ENCODE measurements at places on chromosomes 4 and X.

DNA sequence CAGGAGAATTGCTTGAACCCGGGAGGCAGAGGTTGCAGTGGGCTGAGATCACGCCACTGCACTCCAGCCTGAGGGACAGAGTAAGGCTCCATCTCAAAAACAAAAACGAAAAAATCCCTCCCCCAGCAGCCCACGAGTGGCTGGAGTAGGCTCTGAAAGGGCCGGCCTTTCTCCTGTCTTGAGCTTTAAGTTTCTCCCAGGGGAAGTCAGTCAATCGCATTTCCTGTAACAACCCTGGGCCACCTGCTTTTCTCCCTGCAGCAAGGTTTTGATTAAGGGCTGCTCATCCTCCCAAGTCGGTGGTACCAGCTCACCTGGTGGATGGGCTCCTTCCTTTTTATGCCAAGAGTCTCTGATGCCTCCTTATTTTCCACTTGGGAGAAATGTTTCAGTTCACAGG, 2.0 kb upstream of the NYX start:
- no peak for DNase-seq

DNA sequence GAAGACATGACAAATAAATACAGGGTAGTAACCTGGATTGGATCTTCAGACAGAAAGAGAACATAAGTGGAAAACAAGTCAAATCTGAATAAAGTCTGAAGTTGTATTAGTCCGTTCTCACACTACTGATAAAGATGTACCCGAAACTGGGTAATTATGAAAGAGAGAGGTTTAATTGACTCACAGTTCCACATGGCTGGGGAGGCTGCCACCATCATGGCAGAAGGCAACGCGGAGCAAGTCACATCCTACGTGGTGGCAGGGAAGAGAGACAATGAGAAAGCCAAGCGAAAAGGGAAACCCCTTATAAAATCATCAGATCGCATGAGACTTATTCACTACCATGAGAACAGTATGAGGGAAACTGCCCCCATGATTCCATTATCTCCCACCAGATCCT, 82.8 kb downstream of the USP46 start:
- DNase-seq, result no peak

- DNase-seq, result no peak
Observed at GRCh38 chr4:138223231-138223910, 18.8 kb downstream of the SLC7A11 start.

DNA sequence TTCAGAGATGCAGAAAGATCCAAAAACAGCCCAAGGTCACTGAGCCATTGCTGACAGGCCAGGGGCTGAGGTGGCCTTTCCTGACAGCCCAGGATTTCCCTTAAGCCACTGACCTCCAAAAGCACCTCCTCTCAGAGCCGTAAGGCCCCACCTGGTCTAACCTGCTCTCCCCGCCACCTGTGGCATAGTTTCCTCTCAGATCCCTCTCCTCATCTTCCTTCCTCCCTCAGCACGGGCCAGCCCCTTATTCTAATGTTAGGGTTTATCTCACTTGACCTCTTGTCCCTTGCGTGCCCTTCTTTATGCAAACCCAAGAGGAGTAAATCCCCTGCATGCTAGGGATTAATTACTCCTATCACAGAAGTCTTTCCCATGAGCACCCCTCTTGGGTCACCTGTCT, 113.0 kb downstream of the RBM47 start:
- no peak for DNase-seq

- DNase-seq, result no peak
Observed at GRCh38 chr4:171710743-171711142, 102.5 kb upstream of the GALNTL6 start.

- DNase-seq, result no peak
Observed at GRCh38 chrX:72715546-72715945, 1.4 kb upstream of the PHKA1 start.

DNA sequence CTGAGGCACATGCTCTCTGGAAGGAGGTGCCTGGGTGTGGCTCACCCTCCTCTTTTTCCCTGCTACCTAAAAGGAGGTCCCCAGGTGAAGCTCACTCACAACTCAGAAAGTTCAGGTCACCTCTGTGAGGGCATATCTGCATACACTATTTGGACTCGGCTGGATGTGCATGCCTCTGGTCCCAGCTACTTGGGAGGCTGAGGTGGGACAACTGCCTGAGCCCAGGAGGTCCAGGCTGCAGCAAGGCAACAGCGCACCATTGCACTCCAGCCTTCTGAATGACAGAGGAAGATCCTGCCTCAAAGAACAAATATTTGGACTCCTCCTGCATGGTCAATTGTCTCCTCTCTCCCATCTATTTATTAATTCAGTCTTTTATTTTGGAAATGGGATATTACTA, 46.4 kb downstream of the CPLX1 start:
- no peak for DNase-seq

GRCh38 chrX:123450222-123450621, 266.1 kb downstream of the GRIA3 start:
- peak; percentile 6 for DNase-seq

GRCh38 chr4:53885668-53886067, 178.7 kb downstream of the CHIC2 start:
- DNase-seq, result no peak

DNA sequence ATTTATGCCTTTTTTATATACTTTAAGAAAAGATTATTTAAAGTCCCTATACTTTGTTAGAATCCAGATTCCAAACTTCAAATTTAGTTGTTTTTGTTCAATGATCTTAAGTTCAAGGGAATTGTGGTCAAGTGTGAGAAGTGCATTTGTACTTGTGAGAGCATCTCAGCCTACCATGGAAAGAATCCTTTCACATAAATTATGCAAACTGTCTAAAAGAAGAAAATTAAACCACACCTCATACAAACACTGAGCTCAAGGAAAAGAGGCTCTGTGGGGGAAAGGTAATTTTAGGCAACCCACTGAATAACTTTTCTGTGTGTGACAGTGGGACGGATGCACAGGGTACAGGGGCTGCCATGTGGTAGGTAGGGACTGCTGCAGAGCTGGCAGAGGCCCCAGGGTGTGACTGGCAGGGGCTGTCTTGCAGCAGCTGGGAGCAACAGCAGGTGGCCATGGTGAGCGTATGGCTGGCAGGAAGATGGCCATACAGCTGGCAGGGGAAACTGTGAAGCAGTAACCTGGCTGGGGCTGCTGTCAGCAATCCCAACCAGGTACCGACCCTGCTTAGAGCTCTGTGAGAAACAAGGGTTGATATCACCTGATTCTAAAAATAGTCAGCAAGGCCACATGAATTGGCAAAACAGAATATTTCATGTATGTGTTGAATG, 130.6 kb downstream of the UGT8 start:
- DNase-seq, result no peak
